Inflammatory macrophage treated with lipopolysaccharide for 4 hours (primary cell): ENCODE measurements at places on chromosomes 12 and 14.

- DNase-seq = no peak
Observed at GRCh38 chr14:68688872-68689371, 103.9 kb downstream of the ZFP36L1 start.

- DNase-seq = no peak
Observed at GRCh38 chr14:77103951-77104350, 5.9 kb downstream of the CIPC start.

DNA sequence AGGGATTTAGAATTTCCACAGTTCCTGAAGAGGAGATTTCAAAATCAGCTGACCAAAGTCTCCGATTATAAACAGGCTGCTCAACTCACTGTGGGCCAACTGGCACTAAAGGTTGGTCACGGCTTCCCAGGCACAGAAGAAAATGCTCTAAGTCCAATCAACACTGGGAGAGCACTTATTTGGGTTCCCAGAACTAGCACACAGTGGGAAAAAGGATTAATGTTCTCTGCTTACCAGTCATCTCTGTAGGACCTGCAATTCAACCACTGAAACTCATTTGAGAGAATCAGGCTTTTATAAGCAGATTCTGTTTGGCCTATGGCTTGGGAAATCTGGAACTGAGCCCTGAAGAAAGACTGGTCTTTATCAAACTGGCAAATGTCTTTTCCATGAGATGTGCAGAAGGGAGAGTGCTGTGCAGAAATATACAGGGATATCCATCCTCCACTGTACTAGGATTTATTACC, 49.4 kb downstream of the ABCC9 start:
- no peak for DNase-seq

DNA sequence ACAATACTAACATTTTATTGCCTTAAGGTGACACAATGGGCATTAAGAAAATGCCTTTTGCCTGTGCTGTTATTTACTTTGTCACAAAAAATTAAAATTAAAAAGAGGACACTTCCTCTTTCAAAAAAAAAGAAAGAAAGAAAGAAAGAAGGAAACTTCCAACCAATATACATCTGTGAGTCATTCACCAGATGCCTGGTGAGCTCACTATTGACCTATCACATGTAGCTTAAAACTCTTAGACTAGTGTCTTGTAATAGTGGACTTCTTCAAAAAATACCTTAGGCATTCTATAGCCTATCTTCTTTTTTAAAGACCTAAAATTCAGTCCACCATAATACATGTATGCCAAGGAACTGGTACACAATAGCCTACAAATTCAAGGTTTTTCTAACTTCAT, 4.9 kb upstream of the SOX5 start:
- DNase-seq = peak; percentile 15

DNA sequence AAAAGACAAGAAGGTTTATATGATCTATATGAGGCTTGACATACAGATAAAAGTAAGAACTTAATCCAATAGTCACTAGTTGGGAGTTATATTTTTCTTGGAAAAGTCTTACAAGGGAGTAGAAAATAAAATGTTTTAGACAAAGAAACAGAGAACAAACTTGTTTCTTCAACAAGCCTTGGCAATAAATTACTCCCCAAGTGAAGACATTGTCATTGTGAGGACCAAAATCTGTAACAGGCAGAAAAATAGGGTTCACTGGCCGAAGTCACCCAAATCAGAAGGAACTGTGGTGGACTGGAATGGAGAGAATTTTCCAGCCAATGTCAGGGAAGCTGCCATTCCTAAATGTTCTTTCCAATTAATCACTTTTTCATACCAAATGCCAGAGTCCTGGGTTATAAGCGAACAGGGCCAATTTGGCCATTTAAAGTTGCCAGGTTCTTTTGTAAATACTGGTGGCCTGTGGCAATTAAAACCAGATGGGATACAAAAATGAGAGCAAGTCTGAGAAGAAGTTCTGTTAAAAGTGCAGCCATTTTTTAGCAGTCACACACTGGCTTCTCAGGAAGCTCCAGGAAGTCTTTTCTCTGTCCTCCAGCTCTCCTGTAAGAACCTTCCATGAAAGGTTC, 117.3 kb upstream of the OVCH1 start:
- DNase-seq = no peak

DNA sequence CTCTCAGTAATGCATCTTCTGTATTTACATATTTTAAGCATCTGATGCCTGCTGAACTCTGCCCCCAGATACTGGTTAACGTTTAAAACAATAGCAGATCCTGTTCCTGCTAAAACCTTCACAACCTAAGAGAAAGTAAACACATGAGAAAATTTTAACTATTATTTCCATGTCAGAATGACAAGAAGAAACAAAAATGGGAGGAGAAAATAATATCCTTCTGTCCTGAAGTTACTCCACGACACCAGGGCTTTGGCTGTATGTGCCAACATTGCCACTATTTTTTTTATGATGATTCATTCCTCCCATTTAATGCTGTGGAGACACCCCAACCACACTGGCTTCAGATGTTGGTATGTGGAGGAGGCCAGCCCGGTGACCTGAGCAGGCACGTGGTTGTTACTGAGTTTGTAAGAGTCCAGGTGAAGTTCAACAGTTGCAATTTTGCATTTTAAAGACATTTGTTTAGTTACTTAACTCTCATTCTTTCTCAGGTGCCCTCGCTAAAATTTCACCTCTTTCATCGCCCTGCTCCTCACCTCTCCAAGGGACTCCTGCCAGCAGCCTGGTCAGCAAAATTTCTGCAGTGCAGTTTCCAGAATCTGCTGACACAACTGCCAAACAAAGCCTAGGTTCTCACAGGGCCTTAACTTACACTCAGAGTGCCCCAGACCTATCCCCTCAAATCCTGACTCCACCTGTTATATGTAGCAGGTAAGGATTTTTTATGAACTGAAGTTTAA, 65.5 kb upstream of the SLCO1C1 start:
- DNase-seq = no peak

GRCh38 chr12:23803540-23803939, 145.9 kb downstream of the SOX5 start:
- DNase-seq = no peak

DNA sequence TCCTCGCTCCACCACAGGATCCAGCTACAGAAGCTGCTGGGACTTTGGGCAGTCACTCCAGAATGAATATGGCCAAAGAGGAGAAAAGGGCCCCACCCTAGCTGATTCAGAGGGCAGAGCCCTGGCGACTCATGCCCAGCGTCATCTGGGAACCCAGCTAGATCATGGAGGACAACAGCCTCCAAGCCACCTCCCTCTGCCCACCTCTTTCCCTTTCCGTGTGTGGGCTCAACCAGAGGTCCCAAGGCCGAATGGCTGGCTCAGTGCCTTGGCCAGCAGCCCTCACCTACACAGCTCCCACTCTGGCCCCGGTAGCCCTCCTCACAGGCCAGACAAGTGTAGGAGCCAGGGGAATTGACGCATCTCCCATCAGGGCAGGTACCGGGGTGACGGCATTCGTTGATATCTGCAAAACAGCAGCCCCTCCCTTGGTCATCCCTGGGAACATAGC, 17.4 kb downstream of the ISCA2 start:
- DNase-seq = peak; percentile 77

- DNase-seq = no peak
Observed at GRCh38 chr12:116631619-116632018, 72.4 kb downstream of the MAP1LC3B2 start.

GRCh38 chr12:69524755-69525469, 54.7 kb downstream of the FRS2 start:
- DNase-seq = no peak

DNA sequence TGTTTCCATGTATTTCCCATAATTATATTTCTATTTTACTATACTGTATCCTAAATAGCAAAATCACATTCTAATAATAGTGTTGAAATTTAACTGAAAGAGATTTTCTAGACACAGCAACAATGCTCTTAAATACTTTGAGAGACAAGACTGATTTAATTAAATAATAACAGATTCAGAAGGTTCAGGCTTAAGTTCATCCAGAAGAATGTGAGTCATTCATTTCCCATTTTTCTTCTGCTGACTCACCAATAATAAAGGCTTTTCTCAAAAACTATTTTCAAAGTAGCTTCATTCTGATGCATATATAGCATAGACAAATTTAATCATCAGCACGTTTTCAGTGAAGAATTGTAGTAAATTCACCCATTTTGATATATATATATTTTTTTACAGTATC, 481.4 kb downstream of the MDGA2 start:
- DNase-seq = no peak

GRCh38 chr12:26101350-26101734, 23.5 kb downstream of the BHLHE41 start:
- no peak for DNase-seq

DNA sequence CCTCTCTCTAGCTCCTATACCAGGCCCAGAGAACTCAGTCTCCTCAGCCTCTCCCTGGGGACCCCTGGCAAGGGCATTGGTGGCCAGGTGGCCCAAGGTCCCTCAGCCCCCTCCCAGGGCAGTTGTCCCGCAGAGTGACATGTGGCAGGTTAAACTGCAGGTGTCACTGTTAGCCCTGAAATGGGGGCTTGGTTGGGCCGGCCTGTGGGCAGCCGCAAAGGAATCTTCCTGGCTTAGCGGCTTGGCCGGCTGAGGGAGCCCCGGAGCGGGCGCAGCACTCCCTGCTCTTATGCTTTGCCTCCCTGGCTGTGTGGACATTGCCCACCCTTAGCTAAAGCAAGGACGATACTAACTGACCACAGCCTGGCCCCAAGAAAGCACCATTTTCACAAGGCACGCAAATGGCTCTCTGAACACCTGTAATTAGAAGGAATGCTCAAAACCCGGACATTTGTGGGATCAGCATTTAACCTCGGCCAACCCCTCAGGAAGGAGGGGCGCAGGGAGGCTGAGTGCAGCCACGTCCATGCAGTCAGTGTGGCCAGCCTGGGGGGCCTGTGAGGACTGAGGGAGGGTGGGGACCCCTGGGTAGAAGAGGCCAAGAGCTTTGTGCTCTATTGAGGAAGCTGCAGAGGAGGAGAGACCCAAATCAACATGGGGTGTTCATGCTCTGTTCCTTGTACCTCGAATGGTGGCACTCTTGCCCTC, 82.2 kb downstream of the PAPOLA start:
- peak; percentile 1 for DNase-seq

GRCh38 chr12:25101092-25101445, 93.9 kb downstream of the DNAI7 start:
- peak; percentile 53 for DNase-seq

GRCh38 chr14:81802341-81802740, 268.7 kb upstream of the SEL1L start:
- no peak for DNase-seq

- peak; percentile 81 for DNase-seq
Observed at GRCh38 chr14:73221945-73222344, 15.4 kb upstream of the PAPLN start.

GRCh38 chr14:73761618-73762355, 47.6 kb upstream of the PNMA1 start:
- peak; percentile 80 for DNase-seq

DNA sequence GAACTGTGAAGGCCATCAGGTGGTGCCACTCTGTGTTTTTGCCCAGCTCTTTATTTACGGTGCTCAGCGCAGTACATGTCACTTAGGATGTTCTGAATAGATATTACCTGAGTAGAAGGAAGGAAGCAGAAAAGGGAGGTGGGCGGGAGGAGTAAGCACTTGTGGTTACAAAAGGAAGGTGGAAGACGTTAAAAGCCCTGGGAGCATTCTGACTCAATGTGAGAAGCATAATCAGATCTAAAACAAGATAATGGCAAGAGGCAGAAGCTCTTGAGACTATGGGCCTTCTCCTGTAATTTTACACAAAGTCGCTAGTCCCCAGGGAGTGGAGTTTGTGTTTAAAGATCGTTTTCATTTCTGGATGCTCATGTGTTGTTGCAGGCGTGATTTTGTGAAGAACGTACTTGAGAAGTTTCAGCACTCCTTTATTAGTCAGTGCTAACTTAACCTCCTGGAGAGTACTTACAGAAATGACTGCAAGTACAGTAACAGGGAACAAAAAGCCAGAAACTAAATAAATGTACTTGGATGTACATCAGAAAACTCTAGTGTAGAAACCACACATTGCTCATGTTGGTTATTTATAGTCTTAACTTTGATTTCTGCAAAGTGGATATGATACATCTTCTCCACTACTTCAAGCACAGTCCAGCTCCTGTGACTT, 1523.5 kb downstream of the AACS start:
- DNase-seq = no peak

GRCh38 chr12:31259136-31259886, 66.6 kb downstream of the SINHCAF start:
- no peak for DNase-seq

- DNase-seq = no peak
Observed at GRCh38 chr12:58918469-58918844, 1.8 kb downstream of the LRIG3 start.

- DNase-seq = no peak
Observed at GRCh38 chr12:56914724-56915123, 19.5 kb downstream of the SDR9C7 start.

- no peak for DNase-seq
Observed at GRCh38 chr14:104329793-104330192, 191.4 kb downstream of the KIF26A start.

- DNase-seq = no peak
Observed at GRCh38 chr12:3177778-3178425, 100.7 kb downstream of the TSPAN9 start.

GRCh38 chr12:69689638-69690037, 9.5 kb downstream of the BEST3 start:
- no peak for DNase-seq

- DNase-seq = no peak
Observed at GRCh38 chr14:67833403-67833802, 13.8 kb downstream of the RAD51B start.

DNA sequence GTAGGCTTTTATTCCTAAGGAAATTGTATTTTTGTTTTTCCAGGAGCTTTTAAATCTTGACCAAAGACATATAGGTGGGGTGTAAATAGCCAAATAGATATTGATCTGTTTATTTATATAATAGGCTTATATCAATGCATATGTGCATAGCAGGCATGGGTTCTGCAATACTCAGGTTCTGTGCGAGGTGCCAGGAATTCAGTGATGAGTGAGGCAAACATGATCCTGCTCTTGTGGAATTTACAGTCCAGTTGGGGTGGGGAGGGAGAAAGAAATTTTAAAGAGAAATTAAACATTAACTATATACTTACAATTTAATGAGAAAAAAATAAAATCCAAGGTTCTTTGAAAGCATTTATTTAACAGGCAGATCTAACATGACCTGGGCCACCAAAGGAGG, 160.3 kb upstream of the HIF1A start:
- no peak for DNase-seq

GRCh38 chr14:98799891-98800290, 472.1 kb downstream of the BCL11B start:
- no peak for DNase-seq

GRCh38 chr14:68594737-68595380, 198.0 kb downstream of the ZFP36L1 start:
- no peak for DNase-seq

GRCh38 chr12:96521895-96522682, 32.7 kb downstream of the CFAP54 start:
- no peak for DNase-seq

DNA sequence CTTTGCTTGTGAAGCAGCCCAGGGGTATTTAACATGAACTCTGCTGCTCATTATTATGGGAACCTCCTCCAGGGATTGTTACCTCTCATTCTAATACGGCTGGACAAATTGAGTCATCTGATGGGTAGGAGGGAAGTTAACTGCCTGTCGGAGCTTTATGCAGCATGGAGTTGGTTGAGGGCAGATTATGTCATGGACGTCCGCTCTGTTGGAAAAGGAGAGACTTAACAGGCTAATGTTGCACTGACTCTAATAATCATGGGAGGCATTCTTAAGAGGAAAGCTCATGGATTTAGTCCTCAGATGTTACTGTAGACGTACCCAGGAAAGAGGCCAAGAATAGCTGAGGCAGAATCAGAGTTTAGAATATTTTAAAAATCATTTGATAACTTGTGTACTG, 9.9 kb downstream of the POP5 start:
- DNase-seq = no peak
